ENCODE measurements at places on chromosomes 3 and 15.
A peak's percentile ranks its signal among the peaks of the same experiment; 100 is the strongest.

DNA sequence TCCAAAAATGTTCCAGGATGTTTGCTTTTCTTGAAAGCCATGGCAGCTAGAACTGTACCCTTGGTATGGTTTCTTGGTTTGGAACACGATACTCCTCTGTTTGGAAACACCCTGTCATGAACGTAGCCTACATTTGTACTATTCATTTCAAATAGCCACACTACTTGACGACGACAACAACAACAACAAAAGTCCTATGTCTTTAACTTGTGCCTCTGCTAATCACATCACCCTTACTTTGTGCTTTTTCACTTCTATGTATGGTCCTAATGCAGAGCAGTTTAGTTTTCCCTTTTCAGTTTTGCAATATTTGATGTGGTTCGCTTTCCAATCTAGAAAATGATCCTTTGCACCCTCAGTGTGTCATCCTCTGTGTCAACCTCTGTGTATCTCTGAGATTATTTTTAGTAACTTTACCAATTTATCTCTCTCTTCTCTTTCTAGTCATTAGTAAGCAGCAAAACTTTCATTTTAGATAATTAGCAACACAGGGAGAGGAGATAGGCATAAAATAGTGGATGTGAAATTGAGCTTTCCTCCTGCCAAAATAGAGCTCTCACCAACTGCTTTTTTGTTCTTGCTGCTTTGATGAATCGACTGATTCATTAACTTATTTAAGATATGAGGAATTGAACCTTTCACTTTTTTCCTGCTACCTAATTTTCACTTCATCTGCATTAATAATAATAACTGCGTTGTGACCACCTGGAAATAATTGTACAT is 44.1 kb upstream of the TP63 start:
- no peak for DNase-seq

- no peak for DNase-seq
These were observed 74.8 kb downstream of the IL20RB start for GRCh38 chr3:137032465-137033120.

GRCh38 chr15:78325092-78325843 is 14.9 kb upstream of the CRABP1 start:
- no peak for DNase-seq

DNA sequence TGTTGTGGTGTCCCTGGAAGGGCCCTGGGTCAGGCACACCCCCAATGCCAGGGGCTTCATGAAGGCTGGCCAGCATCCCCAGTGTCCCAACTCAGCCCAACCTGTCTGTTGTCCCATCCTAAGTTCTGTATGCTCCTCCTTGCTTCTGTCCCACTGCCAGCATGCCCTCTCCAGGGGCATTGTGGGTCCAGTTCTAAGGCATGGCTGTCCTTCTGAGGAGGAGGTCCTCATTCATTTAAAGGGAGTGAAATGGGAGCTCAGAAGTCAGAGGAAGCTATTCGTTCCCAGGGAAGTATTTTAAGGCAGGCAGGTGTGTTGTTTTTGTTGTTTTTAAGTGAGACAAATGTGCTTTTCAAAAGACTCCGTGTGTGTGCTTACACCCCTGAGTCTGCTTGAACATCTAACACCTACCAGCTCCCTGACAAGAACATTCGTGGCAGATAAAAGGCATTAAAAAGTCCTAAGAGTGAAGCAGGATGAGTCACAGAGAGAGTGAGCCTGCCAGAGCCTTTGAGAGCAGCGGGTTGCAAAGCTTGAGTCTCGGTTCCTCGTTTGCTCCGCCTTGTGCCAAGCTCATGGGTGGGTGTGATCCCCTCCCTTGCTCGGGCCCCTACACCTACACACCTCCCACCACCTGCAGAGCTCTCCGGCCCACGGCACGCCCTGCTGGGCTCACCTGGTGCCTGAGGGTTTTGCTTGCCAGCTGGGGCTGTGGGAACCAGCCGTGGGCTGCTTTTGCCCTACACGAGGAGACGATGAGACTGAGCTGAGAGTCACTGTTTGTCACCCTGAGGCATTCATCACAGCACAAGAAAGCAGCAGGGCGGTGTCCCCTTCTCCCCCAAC is 183.4 kb upstream of the TOPAZ1 start:
- no peak for DNase-seq

- no peak for DNase-seq
These were observed 275.7 kb upstream of the LRTM1 start for GRCh38 chr3:55203546-55203945.

DNA sequence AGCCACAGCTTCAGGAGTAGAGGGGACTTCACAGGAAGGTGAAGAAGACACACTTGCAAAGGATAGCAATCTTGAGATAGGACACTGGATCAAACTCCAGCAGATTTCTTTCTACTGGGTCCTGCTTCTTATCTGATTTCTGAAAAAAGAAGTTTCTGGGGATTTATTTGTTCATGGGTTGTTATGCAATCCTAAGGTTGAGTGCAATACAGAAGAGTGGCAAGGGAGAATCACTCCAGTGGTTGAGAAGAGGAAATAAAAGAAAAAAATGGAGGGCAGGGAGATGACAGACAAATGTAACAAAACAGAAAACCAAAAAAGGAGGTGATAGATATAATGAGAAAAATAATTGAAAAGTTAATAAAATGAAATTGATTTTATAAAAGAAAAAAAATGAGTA is 858.3 kb downstream of the TUSC7 start:
- DNase-seq, result no peak

DNA sequence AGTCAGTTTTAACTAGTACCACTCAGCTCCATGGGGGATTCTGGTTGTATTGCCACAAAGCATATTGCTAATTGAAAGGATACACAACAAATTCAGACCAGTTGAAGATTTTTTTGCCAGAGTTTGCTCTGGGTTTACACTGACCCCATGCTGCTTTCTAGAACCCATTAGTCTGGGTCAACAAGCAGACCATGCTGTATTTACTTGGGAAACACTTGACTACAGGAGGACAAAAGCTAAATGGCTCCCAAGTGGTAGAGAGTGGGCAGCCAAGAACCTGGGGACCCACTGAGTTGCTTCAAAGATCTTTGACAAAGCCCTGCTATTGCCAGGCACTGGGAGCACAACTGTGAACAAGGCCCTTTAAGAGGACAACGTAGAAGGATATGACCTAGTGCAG is 86.8 kb upstream of the PSMD6 start:
- DNase-seq, result no peak

DNA sequence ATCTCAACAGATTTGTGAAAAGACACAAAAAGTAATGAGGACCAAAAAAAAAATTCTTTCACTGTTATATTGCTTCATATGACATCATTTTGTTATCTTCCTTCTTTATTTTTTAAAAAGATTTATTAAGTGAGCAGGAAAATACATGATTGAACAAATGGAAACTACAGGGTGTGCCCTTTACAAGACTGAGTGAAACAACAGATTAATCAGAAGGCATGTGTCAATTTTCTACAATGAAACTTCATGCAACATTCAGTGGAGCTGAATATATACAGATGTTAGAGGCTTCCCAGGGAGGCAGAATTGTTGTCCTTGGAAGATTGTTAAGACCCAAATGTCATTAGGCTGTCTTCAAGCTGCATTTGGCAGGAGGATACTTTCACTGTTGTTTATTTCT is 28.4 kb upstream of the SLC2A2 start:
- DNase-seq, result no peak

- DNase-seq, result no peak
These were observed 58.1 kb downstream of the DGKG start for GRCh38 chr3:186303965-186304364.

DNA sequence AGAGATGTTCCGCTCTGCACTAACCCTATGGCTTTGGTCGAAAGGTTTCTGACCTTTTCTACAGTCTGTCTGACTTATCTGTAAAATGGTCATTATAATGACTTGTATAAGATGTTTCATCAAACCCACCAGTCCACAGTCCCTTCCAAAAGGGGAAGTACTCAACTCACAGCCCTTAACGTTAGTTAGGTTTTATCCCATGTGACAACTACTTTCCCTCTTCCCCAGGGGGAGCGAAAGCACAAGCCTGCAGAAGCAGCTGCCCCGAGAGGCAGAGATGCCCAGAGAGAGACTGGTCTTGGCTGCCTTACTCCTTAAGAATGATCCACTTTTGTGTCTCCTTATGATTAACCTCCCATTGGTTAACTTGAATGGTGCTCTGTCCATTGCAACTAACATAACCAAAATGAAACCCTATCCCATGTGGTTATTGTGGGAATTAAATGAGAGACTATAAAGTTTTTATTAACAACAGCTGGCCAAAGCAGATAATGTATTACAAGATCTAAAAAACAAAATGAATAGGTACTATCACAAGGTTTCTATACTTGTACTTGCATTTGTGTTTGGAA is 6.4 kb downstream of the ASTE1 start:
- DNase-seq, result no peak

- DNase-seq, result no peak
These were observed 22.0 kb downstream of the TRPM1 start for GRCh38 chr15:31079519-31079918.

GRCh38 chr3:175107231-175107630 is 248.1 kb downstream of the NAALADL2 start:
- DNase-seq, result no peak

- no peak for DNase-seq
These were observed 101.0 kb downstream of the CBLB start for GRCh38 chr3:105767776-105768175.

GRCh38 chr3:149299938-149300801 is 33.3 kb downstream of the TM4SF18 start:
- peak; percentile 65 for DNase-seq

GRCh38 chr3:30639937-30640336 is 33.5 kb downstream of the TGFBR2 start:
- no peak for DNase-seq

DNA sequence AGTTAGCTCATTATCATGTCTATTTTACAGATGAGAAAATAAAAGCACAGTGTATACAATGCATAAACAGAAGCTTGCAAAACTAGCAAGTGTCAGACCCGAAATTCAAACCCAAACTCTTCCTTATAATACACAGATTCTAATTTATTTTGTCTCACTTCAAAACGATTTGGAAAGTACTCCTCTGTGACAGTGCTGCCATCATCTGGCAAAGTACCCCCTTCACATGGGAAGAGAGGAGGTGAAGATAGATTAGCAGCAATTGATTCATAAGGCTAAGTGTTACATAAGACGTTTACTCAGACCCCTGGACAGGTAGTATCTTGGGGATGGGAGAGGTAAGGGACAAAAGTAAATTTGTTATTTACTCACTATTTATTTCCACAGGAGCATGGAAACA is 744.0 kb upstream of the SGO1 start:
- DNase-seq, result peak; percentile 41

DNA sequence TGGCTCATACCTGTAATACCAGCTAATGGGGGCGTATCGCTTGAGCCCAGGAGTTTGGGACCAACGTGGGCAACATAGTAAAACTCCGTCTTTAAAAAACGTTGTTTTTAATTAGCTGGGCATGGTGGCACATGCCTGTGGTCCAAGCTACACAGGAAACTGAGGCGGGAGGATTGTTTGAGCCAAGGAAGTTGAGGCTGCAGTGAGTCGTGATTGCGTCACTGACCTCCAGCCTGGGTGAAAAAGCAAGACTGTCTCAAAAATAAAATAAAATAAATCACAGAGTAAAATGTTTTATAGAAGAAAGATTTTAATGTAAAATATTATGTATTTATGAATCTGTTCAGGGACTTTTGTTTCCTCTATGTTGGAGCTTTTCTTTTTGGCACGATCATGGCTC is 15.3 kb upstream of the STRIT1 start:
- DNase-seq, result no peak

DNA sequence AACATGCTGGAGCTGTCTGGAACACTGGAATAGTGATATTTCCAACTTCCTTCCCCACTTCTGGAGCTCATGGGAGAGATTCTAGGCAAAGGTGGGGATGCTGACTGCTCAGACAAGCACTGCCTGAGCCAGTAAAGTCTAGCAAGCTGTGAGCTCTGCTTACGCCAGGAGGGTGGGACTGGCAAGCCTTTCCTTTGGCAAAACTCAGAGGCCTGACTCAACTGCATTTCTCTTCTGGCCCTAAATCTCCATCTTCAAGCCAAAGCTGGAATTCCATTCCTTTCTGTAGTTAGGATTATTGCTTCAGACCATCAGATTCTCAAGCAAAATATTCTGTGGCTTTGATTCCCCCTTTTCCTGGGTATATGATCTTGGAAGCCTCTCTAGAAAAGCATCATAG is 20.3 kb upstream of the EPB42 start:
- DNase-seq, result no peak

DNA sequence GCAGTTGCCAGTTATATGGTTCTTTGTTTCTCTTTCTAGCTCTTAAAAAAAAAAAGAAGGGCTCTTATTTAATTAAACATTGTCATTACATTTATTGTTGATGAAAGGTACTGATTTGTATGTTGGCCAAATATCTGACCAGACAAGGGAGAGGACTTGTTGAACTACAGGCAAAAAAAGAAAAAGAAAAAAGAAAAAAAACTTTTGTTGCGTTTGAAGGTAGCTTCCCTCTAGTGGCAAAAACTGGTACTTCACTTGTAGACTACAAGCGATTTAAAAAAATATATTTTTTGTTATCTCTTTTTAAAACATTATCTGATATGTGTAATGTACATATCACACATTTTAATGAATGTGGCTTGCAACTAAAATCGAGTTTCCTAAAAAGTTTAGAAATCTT is 280.6 kb downstream of the ROBO2 start:
- peak; percentile 28 for DNase-seq

- DNase-seq, result no peak
These were observed 24.1 kb downstream of the EAF1 start for GRCh38 chr3:15451216-15452113.

DNA sequence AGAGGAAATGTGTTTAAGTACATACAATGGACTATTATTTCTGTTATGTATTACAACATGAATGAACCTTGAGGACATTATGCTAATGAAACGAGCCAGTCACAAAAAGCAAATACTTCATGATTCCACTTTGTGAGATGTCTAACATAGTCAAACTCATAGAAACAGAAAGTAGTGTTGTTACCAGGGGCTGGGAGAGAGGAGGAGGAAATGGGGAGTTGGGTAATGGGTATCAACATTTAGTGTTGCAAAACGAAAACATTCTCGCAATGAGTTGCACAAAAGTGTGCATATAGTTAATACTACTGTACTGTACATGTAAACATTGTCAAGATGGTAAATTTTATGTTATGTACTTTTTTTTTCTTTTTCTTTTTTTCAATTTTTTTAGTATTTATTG is 194.3 kb downstream of the IL5RA start:
- no peak for DNase-seq

DNA sequence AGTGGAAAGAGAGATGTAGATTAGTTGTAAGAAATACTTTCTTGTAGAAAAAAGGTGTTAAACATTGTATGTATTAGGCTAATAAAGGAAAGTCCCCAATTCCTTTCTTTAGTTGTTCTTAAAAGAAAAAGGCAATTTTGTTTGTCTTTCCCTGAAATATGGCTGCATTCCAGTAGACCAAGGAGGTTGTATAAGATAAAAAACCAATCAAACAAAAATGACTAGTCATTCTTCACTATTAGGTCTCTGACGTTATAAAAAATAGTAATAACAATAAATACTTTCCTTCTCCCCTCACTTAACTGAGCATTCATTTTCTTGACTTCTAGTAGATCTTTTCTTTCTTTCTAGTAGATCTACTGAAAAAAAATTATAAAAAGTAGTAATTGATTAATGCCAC is 8.6 kb upstream of the PPM1L start:
- no peak for DNase-seq

GRCh38 chr3:42556089-42556632 is 25.6 kb downstream of the SEC22C start:
- DNase-seq, result no peak

- no peak for DNase-seq
These were observed 436.4 kb downstream of the SHQ1 start for GRCh38 chr3:72411843-72412242.

GRCh38 chr15:75171408-75171807 is 30.3 kb upstream of the C15orf39 start:
- no peak for DNase-seq

GRCh38 chr15:80982839-80983238 is 6.8 kb downstream of the MESD start:
- no peak for DNase-seq

GRCh38 chr3:58383476-58383875 is 50.2 kb downstream of the PDHB start:
- no peak for DNase-seq
